Activated gamma-delta T cell (primary cell): ENCODE measurements at places on chromosomes 12 and 14.

GRCh38 chr12:53004582-53004981 lies 1.7 kb upstream of the EIF4B start:
- no peak for DNase-seq

- no peak for DNase-seq
These were observed 262.3 kb upstream of the GRIP1 start for GRCh38 chr12:66941150-66941549.

DNA sequence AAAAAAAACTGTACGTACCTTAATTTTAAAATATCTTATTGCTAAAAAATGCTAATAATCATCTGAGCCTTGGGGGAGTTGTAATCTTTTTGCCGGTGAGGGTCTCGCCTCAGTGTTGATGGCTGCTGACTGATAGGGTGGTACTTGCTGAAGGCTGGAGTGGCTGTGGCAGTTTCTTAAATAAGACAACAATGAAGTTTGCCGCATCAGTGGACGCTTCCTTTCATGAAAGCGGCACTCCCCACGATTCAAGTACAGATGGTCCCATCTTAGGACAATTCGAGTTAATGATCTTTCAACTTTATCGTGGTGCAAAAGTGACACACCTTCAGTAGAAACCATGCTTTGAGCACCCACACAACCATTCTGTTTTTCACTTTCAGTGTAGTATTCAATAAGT lies 7.6 kb upstream of the PLD4 start:
- no peak for DNase-seq

- DNase-seq, result no peak
These were observed 17.2 kb downstream of the PACS2 start for GRCh38 chr14:105331575-105332349.

DNA sequence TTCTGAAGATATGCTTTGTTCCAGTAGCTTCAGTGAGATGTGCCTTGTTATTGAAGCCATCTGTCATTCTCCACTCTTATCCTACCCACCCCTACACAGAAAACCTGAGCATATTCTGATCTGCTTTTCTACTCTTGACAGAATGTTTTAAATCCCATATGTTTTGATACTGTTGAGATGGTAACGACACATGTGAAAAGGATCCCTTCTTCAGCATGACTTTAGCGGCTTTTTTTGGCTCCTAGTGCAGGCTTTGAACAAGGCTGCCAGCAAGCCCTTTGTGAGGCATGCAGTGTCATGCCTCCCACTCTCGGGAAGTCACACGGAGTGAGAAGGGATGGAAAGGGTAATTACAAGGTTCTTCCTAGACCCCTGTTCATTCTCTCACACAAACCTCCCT lies 228.8 kb upstream of the RGS6 start:
- DNase-seq, result no peak

DNA sequence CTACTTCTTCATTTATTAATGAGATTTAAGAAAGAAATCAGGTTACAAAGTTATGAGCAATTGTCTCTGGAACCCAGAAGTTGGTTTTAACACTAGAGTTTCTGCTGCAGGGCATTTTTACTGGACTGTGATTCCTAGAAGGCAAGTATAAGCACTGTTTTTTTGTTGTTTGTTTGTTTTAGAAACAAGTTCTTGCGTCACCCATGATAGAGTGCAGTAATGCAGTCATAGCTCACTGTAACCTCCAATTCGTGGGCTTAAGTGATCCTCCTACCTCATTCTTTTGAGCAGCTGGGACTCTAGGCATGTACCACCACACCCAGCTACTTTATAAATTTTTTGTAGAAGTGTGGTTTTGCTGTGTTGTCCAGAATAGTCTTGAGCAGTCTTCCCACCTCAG lies 25.6 kb downstream of the RAP1B start:
- no peak for DNase-seq

GRCh38 chr14:32064931-32065330 lies 12.2 kb upstream of the ARHGAP5 start:
- no peak for DNase-seq

DNA sequence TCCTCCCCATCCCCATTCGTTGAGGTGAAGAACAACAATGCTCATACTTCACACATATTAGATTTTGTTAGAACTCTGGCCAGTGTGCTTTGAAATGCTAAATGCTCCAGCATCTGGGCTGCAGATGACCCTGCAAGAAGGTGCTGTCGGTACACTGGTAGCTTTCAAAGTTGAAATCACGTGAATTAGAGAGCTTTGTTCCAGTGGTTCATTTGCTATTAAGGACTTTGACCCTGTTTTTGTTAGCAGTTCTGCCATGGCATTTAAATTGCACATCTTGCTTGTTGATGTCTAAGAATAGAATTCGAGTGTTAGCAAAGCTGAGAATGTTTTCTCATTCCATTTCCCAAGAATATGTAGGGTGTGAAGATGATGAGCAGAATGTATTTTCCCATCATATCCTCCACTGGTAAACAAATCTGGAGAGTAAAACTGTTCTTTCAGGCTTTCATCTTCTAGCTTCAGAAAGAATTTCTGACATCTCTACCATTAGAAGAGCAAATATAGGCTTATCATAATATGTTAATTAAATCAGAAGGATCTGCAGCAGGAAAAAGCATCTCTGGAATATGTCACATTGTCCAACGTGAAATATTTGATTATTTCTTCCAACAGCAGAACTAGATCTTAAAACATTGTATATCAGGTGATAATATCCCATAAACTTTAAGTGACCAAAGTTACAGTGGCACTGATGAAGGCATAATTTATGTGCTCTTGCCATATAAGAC lies 98.8 kb upstream of the PDE3A start:
- no peak for DNase-seq

DNA sequence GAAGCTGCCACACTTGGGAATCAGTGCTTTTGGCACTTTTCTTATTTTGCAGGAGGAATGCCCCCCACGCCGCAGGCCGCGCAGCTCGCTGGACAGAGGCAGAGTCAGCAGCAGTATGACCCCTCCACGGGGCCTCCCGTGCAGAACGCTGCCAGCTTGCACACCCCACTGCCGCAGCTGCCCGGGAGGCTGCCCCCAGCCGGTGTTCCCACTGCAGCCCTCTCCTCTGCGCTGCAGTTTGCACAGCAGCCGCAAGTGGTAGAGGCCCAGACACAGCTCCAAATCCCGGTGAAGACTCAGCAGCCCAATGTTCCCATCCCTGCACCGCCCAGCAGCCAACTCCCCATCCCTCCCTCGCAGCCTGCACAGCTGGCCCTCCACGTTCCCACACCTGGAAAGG lies 32.3 kb downstream of the EP400 start:
- no peak for DNase-seq

DNA sequence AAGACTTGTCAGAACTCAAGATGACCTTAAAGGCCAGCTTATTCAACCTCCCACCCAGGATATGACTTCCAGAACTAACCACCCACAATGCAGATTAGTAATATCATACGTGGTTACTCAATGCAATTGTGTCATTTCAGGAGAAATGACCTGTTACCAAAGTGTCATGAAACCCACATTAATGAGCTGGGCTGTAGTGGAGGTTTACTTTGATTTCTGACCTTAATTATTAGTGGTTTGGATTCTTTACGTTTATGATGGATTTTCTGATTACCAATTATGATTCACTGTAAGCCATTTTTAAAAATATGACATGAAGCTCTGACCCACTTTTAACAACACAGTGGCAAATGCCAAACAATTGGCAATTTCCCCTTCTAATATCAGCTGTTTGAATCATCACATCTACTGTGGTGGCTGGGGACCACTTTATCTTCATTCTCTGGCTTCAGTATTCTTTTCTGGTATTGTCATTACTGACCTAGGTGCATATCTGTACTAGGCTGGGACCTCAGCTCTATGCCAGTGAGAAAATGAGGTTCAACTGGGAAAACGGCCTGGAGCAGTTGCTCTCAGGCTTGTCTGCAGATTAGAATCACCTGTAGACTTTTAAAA lies 223.3 kb downstream of the RGS6 start:
- DNase-seq, result no peak

DNA sequence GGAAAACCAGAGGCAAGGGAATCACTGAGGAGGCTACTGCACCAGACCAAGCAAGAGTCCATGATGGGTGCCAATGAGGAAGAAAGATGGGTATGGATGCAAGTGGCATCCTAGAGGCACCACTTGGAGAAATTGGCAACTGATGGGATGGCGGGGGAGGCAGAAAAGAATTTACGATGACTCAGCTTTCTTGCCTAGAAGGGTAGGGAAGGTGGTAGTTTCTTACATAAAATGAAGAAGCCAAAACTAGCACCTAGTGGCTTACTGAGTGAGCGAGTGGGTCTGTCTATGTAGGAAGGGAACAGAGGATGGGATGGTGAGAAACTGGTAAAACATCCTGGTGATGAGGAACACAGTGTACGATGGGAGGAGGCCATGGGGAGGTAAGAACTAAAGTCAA lies 80.8 kb downstream of the CIT start:
- DNase-seq, result no peak

GRCh38 chr14:95495538-95496025 lies 20.9 kb downstream of the SYNE3 start:
- DNase-seq, result no peak

GRCh38 chr12:132953771-132954170 lies 2.3 kb downstream of the ZNF605 start:
- DNase-seq, result no peak

DNA sequence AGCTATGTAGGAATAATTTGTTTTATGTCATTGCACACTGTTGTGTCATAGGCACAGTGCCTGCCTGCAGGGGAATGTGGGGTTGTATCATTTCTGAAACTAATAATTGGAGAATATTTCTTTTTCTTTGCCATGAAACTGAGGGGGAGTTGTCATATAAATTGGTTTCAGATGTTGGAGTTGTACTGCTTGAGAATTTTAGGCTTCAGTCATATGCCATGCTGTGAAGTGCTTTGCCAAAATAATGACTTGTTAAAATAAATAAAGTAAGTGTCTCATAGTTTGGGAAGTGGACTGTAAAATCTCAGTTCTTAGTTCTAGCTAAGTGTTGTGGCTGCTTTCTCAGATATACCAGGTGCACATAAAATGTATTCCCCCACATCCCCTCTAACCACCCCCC lies 116.8 kb downstream of the DAAM1 start:
- no peak for DNase-seq

GRCh38 chr14:74647061-74647677 lies 35.1 kb upstream of the LTBP2 start:
- no peak for DNase-seq

DNA sequence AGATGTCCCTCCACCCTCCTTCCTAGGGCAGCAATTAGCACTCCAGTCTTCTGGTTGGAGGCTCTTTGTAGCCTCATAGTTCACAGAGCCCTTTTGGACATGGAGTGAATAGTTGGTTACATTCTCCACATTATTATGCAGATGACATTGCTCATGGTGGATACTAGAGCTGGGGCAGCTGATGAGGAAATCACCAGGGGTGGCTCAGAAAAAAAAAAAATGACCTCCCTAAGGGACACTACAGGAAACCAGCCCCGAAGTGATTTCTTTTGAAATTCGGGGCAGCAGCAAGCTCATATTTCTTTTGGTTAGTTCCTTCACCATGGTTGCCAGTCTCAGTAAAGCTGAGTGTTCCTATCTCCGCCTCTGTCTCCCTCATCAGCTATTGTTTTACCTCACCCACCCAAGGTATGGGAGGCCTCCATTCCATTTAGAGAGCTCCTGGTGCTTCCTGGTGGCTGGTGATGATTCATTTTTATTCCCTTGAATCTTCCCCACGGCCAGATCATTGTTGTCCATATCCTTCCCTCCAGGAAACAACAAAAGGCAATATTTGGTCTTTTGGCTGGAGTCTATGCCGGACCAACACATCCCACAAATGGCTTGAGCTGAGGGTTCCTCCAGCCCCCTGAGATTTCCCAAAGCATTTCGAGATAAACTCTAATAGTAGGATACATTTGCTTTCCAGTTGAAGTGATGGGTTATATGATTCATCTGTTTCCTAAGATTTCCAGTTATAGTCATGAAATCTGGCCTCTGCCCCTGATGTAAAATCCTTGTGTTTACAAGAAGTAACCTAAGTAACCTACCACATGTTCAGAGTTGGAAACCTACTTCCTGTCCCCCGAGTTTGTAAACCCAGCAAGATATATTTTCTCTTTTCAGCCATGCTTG lies 56.2 kb upstream of the NID2 start:
- no peak for DNase-seq

DNA sequence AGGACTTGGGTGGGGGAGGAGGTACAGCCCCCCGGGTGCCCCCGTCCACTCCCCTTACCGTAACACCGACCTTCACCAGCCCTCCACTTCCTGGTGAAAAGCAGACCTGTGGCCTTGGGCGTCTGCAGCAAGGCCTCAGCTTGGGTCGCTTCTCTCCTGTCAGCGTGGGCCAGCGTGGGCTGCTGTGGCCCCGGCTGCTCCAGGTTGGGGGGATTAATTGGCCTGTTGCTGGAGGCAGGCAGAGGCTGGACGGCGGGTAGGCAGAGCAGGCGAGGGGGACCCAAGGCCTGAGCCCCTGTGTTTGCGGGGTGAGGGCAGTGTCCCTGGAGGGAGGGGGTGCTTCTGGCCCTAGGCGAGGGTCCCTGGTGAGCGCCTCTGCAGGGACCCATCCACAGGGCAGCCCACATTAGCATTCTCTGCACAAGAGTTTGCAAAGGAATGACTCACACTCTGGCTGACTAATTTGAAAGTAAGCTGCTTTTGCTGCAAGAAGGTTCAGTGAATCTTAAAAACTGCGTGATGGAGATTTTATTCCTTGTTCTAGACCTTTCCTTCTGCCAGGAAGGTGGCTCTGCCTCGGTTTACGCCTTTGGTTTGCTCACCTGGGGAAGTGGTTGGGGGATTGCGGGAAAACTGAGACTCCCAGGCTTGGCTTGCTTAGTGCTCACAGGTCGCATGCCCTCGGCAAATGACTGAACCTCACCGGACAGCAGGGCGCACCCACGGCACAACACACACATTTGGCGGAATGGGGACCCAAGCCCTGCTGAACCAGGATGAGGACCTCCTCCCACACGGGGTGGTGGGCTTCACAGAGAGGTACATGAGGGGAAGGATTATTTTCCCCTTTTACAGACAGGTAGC lies 37.9 kb upstream of the DLK1 start:
- no peak for DNase-seq

- no peak for DNase-seq
These were observed 14.0 kb downstream of the RNASE2 start for GRCh38 chr14:20969336-20969735.

DNA sequence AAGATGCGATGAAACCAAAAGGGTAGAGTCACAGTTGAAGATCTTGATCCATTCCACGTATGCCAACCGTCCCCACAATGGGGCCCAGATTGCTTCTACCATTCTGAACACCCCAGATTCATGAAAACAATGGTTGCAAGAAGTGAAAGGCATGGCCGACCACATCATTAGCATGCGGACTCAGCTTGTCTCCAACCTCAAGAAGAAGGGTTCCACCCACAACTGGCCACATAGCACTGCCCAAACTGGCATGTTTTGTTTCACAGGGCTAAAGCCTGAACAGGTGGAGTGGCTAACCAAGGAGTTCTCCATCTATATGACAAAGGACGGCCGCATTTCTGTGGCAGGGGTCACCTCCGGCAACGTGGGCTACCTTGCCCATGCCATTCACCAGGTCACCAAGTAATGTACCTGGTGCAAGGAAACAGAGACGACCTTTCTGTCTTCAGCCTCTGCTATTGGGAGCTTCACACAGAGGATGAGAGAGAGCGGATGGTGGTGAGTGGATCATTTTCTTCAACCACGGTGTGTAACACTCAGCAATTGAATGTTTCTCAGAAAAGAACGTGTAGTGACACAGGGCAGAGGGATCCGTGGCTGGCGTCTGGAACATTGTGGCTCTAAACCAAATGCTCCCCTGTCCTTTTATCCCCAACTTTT lies 26.8 kb upstream of the CLEC2D start:
- DNase-seq, result no peak
